ENCODE measurements at places on chromosomes 7 and 10.

DNA sequence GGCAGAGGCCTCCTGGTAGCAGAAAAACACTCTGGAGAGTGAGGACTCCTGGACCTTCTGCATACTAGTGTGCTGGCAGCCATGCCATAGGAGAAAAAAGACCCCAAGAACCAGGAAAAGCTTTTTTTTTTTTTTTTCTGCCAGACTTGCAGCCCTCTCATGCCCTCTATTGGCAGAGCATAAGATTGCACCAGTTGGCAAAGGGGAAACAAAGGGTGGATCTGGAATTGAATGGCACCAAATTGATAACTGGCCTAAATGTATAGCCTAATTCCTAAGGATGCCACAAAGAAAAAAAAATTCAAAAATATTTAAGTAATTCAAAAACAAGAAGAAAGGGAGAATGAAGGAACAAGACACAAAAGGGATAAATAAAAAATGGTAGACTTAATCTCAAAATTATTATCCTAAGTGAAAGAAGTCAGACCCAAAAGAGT lies 112.5 kb upstream of the GHITM start:
- peak; percentile 9 for DNase-seq

DNA sequence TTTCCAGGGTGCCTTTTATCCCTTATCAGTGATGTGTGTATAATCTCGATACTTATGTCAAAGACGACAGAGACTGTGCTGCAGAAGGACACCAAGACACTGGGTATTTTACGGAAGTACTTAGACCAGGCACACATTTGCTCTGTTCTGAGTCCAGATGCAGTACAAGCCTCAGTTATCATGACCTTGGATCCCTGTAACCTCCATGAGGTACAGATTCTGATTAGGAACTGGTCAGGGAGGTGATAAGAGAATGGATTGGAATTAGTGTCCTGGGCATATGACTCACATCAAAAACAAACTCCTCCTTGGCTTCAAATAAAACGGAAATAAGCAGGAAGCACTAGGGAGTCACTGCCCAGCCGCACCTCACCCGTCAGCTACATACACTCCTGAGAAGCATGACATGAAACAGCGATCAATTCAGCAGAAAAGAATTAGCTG lies 146.5 kb downstream of the SFMBT2 start:
- no peak for DNase-seq

DNA sequence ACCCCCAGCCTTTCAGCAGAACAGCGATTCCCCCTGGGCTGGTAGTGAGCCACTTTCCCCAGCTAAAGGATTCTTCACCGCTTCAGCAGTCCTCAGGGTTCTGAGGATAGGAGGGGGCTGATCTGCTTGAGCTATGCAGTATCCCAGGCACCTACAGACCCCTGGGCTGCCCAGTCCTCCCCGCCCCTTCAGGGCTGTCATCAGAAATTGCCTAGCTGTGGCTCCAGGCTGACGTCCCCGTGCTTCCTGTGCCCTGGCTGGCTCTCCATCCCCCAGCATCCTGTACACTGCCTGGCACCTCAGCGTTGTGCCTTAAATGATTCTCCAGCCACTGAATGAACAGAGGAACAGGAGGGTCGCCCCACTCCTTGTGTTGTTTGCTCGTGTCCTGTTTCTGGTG lies 38.4 kb upstream of the CDH23 start:
- no peak for DNase-seq

DNA sequence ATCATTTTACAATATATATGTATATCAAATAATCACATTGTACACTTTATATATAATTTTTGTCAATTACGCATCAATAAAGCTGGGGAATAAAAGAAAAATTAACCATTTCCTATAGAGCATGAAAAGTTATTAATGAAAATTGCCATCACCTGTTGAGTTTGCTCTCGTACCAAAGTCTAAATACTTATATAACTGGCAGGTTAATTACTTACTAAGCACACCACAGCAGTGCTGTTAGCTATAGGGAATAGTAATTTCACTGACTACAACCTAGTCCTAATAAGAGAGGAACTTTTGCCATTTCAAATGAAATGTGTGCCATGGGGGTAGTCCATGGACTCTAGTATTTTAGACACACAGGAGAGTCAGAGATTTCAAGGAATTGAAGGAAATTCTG lies 176.9 kb upstream of the COL1A2 start:
- no peak for DNase-seq

DNA sequence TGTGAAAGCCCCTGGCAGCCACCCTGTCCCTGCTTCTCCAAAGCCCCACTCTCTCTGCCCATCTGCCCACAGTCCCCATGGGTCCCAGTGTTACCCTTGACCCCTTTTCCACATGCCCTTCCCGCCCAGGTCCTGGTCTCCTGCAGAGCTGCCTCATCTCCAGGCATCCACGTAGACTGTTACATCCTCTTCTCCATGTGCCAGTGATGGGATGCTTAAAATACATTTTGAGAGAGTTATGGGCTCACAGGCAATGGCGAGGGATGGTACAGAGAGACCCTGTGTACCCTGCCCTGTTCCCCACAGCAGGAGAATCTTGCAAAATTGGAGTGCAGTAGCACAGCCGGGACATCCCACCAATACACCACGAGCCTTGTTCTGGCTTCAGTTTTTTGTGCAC lies 56.8 kb downstream of the GLRX3 start:
- no peak for DNase-seq

GRCh38 chr7:104767826-104768536 lies 246.0 kb upstream of the KMT2E start:
- DNase-seq: no peak

DNA sequence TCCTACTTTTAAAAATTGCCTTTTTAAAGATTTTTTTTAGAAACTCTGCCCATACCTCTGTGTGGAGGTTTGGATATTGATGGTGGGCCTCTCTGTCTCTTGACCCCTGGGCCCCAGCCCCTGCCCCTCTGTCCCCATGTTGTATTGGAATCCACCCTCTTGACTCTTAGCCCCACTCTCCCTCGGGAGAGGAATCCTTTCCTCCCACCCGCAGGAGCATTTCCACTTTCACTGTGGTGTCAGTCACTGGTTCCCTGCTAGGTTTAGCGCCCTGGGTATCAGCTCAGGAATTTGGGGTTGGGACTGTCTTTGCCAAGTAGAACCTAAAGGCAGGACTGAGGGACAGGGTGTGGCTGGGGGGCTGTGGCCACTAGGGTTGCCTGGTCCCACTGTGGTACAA lies 10.1 kb downstream of the PFKFB3 start:
- DNase-seq: no peak

GRCh38 chr7:102916881-102917280 lies 4.1 kb downstream of the LRRC17 start:
- peak; percentile 43 for DNase-seq

Data from AG10803 (cell line).